ENCODE measurements at places on chromosomes 5 and 9.
A peak's percentile ranks its signal among the peaks of the same experiment; 100 is the strongest.

DNA sequence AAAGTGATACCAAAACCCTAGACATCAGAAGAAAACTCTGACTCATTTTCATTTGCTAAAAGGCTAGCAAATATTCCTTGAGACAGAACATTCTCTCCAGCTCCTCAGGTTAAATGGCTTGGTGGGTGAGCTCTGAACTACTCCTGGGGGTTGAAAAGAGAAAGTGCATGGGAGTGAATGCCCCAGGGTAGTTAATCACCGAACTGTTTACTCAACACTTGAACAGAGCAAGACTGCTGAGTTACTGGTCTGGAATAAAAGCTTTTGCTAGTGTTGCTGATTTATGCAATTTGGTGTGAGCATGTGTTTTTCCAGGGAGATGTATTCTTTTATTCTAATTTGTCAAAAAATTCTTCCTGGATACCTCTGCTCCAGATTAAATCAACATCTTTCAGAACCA lies 88.3 kb upstream of the PRDM9 start:
- no peak for DNase-seq

- DNase-seq, result no peak
Observed at GRCh38 chr5:167820101-167820990, 471.1 kb upstream of the WWC1 start.

DNA sequence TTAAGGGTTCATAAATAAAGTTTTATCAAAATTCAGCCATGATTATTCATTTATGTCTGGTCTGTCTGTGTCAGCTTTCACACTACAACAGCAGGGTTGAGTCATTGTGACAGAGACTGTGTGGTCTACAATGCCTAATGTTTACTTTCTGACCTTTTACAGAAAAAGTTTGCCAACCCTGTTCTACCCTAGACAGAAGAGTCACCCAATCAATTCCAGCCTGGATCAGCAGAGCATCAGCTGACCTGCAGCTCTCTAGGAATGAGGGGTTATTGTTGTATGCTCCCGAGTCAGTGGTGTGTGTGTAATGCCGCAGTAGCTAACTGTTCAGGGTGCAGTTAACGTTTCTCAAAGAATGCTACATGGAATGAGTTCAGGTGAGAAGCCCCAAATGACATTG lies 87.3 kb downstream of the HRH2 start:
- no peak for DNase-seq

GRCh38 chr9:71908825-71909224 lies 2.2 kb downstream of the ABHD17B start:
- DNase-seq, result no peak

DNA sequence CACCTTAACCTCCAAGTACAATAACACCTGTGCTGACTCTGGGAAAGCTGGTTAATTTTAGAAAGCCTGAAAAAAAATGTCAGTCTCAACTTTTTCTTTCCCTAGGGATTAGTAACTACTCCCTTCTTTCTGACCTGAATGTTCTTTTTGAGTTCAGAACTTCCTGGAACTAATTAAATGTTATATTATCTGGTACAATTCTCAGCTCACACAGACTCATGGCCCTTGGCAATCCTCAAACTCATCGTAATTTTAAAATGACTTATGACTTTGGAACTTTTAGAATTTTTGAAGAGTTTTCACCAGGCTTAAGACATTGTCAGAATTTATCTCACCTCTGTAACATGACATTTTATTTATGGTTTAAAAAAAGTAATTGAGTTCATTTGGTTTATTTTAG lies 315.0 kb downstream of the FER start:
- DNase-seq, result peak; percentile 9

DNA sequence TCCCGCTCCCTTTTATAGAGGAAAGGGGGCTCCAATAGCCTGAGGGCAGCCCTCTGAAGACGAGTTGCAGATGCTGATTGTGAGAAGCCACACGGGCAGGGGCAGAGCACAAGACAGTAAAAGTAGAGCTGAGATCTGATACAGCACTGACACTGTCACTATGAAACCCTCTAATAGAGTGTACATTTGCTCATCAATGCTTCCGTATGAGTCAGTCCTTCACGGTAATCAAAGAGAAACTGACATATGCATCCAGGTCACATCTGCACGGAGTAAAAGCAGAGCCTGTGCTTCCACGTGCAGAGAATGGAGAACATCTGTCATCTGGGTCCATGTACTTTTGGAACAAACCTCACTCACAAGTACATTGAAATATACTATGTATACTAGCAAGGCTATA lies 60.6 kb upstream of the TMEM215 start:
- no peak for DNase-seq

DNA sequence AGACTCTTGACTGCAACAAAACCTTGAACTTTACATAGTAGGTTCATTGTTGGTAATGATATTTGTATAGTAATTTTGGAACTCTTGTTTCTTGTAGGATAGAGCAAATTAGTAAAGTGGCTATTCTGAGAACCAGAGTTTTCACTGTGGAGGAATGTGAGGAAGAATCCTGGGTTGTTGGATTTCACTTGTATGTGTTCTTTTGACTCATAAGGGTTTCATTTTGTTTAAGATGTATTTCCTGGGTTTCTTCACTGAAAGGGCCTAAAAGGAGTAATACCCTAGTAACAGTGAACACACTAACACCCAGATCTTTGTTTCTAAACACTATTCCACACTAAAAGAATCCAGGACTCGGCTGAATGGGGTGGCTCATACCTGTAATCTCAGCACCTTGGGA lies 20.1 kb downstream of the TTC1 start:
- DNase-seq, result no peak

- DNase-seq, result no peak
Observed at GRCh38 chr5:157345067-157345466, 79.1 kb downstream of the CYFIP2 start.
